Activated effector memory CD4-positive, alpha-beta T cell treated with Interleukin-2 at 50 U/mL for 16 hours (primary cell): ENCODE measurements at places on chromosomes 12 and 14.

- no peak for DNase-seq
Measured at GRCh38 chr14:23115039-23115731, 3.9 kb downstream of the CEBPE start.

GRCh38 chr12:85985996-85986395, 111.9 kb downstream of the NTS start:
- DNase-seq: no peak

DNA sequence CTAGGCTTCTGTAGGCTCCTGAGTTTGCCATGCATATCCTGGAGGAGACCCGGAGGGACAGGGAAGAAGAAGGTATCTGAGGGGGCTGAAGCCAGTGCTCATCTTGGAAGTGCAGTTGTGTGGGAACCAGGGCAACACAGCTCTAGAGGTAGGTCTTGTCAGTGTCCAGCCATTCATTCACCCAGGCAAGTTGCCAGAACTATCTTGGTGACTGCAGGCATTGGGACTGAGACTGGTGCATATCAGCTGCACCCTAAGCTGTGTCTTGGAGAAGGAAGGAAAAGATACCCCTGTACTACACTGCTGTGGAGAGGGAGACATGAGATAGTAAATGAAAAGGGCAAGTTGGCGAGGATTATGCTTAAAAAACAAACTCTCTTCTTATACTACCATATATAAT, 4.9 kb upstream of the WIF1 start:
- DNase-seq: no peak

DNA sequence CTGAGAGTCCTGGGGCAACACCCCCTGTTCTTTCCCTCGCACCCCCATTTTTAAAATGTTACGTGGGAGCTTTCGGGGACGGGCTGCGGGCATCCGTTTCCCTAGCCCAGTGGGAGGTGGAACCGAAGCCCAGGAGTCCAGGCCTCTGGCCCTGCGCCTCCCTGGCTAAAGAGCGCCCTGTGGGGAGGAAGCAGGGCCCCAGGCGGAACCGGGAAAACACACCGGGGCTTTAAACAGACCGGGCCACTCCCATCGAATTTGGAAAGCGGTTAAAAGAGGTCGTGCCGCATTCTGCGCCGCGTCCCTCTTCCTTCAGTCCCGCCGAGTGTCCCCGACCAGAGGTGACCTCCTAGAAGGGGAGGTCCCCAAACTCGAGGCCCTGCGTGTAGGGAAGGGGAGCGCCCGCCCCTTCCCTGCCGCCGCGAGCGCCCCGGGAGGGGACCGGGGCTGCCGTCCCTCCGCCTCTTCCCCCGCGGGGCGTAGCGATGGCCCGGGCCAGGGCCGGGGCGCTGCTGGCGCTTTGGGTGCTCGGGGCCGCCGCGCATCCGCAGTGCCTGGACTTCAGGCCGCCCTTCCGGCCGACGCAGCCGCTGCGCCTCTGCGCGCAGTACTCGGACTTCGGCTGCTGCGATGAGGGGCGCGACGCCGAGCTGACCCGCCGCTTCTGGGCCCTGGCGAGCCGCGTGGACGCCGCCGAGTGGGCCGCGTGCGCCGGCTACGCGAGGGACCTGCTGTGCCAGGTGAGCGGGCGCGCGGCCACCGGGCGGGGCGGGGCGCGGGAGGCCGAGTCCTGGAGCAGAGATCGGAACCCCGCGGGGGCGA, at the start of gene HHIPL1:
Gene HHIPL1 (plus strand): TSS at position 407 of the 822 bp plus-strand sequence. CDS start 79 bp downstream, at position 486.
- no peak for DNase-seq

DNA sequence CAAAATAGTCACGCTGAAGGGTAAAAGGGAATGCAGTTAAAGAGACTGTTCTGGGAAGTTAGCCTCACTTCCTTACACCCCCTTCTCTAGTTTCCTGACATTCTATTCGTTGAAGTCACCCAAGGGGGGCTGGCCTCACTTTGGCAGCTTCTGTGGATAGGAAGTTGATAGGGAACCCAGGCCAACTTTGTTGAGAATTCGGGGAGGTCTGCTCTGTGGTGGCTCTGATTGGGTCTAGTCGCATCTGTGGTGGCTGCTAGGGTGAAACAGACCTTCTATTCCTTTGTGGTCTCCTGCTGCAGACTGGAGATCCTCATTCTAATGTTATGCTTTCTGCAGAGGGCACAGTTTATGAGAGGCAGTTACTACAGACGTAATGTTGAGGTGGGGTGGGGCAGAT, 28.8 kb upstream of the GZMB start:
- no peak for DNase-seq

DNA sequence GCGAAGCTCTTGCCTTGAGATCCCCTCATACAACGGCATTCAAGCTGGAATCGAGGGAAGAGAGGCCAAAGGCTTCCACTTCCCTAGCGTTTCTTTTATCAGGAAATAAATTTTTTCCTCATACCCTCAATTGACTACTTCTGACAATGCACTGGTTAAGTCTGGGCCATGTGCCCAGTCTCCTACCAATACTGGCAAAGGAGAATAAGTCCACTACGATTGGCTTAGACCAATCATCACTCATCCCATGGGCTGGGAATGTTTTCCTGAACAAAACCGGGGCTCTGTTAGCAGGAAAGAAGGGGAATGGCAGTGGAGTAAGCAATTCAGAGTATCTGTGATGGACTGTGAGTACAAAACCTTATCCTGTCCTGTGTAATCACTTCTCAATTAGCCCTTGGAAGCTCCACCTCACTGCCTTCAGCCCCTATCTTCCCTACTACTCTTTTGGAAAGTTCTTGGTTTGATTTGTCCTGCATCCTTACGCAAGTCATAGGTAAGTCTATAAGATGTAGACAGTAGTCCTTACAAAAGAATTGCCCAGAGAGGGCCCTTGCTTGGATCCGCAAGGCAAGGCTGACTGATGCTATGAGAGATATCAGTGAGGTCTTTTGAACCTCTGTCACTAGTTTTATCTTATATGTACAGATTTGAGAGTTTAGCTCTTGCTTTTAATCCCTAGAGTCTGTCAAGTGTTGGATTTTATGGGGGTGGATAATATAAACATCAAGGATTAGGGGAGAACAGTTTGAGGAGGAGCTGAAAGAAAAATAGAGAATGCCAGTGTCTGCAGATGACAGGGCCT, 36.3 kb upstream of the CDK17 start:
- DNase-seq: no peak

DNA sequence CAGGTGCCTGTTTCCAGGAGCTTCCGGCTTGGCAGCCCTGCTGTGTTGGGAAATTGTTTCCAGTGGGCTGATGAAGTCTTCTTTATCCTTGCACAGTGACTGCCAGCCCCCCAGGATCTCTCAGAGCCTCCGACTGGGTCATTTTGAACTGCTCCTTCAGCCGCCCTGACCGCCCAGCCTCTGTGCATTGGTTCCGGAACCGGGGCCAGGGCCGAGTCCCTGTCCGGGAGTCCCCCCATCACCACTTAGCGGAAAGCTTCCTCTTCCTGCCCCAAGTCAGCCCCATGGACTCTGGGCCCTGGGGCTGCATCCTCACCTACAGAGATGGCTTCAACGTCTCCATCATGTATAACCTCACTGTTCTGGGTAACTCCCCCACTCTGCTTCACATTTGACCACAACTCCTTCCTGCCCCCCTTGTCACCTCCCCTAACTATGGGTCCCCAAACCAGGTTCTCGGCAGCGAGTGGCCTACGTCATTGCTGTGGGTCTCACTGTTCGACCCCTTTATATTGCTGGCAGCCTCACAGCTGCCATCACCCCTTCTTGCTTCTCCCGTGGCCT, 2.3 kb downstream of the LAG3 start:
- no peak for DNase-seq

DNA sequence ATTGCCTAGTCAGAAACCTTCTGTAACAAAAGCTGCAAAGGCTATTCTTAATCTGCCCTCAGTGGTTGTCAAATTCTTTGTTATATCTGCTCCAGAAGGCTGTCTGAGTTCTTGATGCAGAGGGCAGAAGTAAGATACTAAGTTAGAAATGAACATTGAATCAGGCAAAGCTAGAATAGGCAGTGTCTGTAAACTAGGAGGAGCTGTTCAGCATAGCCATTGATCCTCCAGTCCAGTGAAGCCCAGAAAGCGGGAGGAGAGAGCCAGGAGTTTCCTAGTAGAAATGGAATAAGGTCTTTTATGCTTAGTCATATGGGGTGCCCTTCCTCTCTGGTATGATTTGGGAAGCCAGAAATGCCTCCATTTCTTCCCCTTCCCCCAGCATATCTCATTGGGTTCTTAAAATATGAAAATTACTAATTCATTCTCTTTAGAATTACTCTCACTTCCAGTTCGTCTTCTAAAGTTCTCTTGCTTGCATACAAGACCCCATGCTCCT, 76.2 kb downstream of the APAF1 start:
- no peak for DNase-seq

DNA sequence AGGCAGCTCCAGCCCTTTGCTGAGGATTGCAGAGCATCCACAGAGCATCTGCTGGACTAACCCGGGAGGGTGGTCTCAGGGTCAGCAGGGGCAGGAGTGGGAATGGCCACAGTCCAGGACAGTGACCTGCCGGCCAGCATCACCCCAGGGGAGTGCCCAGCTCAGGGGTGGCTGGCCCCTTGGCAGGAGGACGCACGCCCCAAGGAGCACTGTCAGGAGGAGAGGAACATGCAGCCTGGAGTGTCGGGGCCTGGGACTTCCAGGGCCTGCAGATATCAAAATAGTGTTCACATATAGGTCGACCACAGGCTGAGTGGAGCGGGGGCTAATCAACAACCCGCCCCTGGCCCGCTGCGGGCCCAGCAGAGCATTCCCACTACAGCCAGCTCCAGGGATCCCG, 33.2 kb upstream of the TEX22 start:
- DNase-seq: no peak

DNA sequence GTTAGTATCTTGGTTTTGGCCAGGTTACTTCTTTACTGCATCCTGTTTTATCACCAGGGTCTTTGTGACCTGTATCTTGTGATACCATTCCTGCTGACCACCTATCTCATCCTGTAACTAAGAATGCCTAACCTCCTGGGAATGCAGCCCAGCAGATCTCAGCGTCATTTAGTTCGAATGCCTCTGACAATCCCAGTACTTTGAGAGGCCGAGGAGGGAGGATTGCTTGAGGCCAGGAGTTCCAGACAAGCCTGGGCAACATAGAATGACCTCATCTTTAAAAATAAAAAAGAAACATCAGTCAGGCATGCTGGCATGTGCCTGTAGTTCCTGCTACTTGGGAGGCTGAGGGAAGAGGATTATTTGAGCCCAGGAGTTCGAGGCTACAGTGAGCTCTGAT, 206.5 kb downstream of the SUDS3 start:
- no peak for DNase-seq

GRCh38 chr14:60309867-60310552, 61.0 kb downstream of the PPM1A start:
- DNase-seq: no peak

GRCh38 chr12:125340791-125341190, 275.6 kb downstream of the AACS start:
- DNase-seq: no peak

GRCh38 chr12:24487606-24488005, 461.3 kb downstream of the BCAT1 start:
- DNase-seq: no peak

GRCh38 chr14:96135285-96135684, 69.4 kb upstream of the BDKRB2 start:
- DNase-seq: no peak

GRCh38 chr12:43208627-43209026, 343.4 kb downstream of the ADAMTS20 start:
- no peak for DNase-seq
